Placental pericyte (primary cell): ENCODE measurements at places on chromosomes 4 and X. TPM values are rescaled to one million over a fixed set of nuclear protein-coding genes. Genes with fewer than 3 reads are reported as not detected.

The ALG13 gene
- 37.7 and 58.0 TPM in 2 replicates for total RNA-seq

The PNMA6A gene
- total RNA-seq: 0.29 and 1.5 TPM in 2 replicates

The MGAT4D gene
- not detected in 2 replicates for total RNA-seq

The INTU gene
- total RNA-seq: 2.6 and 7.3 TPM in 2 replicates

The UGT2B7 gene
- not detected in 2 replicates for total RNA-seq

The VEGFD gene
- 0.14 TPM in 1 of 2 replicates, not detected in the other for total RNA-seq

The CXCR3 gene
- total RNA-seq: not detected in 2 replicates

The TMLHE gene
- 10.7 and 12.2 TPM in 2 replicates for total RNA-seq

The PDGFC gene
- 44.4 and 151 TPM in 2 replicates for total RNA-seq

The GAGE13 gene
- not detected in 2 replicates for total RNA-seq

The TMEM156 gene
- total RNA-seq: 2.2 and 3.7 TPM in 2 replicates

The XAGE1A gene
- not detected in 2 replicates for total RNA-seq

The PNMA6F gene
- total RNA-seq: not detected in 2 replicates

The FGF5 gene
- total RNA-seq: 2.8 and 32.5 TPM in 2 replicates

The ADRA2C gene
- 2.2 and 2.9 TPM in 2 replicates for total RNA-seq

The UPF3B gene
- 1.0 and 1.5 TPM in 2 replicates for total RNA-seq

The SUPT20HL2 gene
- total RNA-seq: under 0.01 and 0.43 TPM in 2 replicates

The IL21 gene
- total RNA-seq: not detected in 2 replicates

The EMCN gene
- not detected in 2 replicates for total RNA-seq

The RAB41 gene
- not detected in 2 replicates for total RNA-seq

The GAGE12F gene
- not detected in 2 replicates for total RNA-seq

The GPM6B gene
- total RNA-seq: 0.14 TPM in 1 of 2 replicates, not detected in the other

The FABP2 gene
- not detected in 2 replicates for total RNA-seq

The NPY2R gene
- total RNA-seq: not detected in 2 replicates

The XIAP gene
- 40.0 and 50.8 TPM in 2 replicates for total RNA-seq

The TACC3 gene
- total RNA-seq: 4.8 and 37.7 TPM in 2 replicates

The FAT1 gene
- total RNA-seq: 122 and 317 TPM in 2 replicates

The MTM1 gene
- 8.0 and 8.3 TPM in 2 replicates for total RNA-seq

The HHIP gene
- total RNA-seq: 0.44 and 10.7 TPM in 2 replicates

The VCX2 gene
- total RNA-seq: not detected in 2 replicates

The NCAPG gene
- 2.2 and 62.7 TPM in 2 replicates for total RNA-seq

The FAM47A gene
- not detected in 2 replicates for total RNA-seq

The NAP1L2 gene
- 0.29 TPM in 1 of 2 replicates, not detected in the other for total RNA-seq

The DIPK2B gene
- total RNA-seq: 0.14 TPM in 1 of 2 replicates, not detected in the other

The QDPR gene
- total RNA-seq: 13.9 and 18.2 TPM in 2 replicates

The ESX1 gene
- total RNA-seq: not detected in 2 replicates

The CPEB2 gene
- 11.2 and 20.8 TPM in 2 replicates for total RNA-seq

The GNRHR gene
- not detected in 2 replicates for total RNA-seq

The UGT2A1 gene
- not detected in 2 replicates for total RNA-seq

The F8A3 gene
- 0.44 and 2.3 TPM in 2 replicates for total RNA-seq

The VEGFC gene
- 59.7 and 65.4 TPM in 2 replicates for total RNA-seq

The UGT2B10 gene
- total RNA-seq: not detected in 2 replicates

The HAND2 gene
- total RNA-seq: 28.8 and 70.2 TPM in 2 replicates

The GK2 gene
- not detected in 2 replicates for total RNA-seq

The RAI2 gene
- under 0.01 TPM in 1 of 2 replicates, not detected in the other for total RNA-seq

The RTL3 gene
- 0.43 TPM in 1 of 2 replicates, not detected in the other for total RNA-seq

The SPINK2 gene
- total RNA-seq: not detected in 2 replicates

The FAM149A gene
- total RNA-seq: 0.88 and 2.4 TPM in 2 replicates

The MAGEA8 gene
- not detected in 2 replicates for total RNA-seq

The WAS gene
- 0.14 TPM in 1 of 2 replicates, not detected in the other for total RNA-seq
